ENCODE measurements at places on chromosomes 6 and 20. TPM values are rescaled to one million over a fixed set of nuclear protein-coding genes. Genes with fewer than 3 reads are reported as not detected.

HM13 gene
- total RNA-seq = 162 TPM

DNA sequence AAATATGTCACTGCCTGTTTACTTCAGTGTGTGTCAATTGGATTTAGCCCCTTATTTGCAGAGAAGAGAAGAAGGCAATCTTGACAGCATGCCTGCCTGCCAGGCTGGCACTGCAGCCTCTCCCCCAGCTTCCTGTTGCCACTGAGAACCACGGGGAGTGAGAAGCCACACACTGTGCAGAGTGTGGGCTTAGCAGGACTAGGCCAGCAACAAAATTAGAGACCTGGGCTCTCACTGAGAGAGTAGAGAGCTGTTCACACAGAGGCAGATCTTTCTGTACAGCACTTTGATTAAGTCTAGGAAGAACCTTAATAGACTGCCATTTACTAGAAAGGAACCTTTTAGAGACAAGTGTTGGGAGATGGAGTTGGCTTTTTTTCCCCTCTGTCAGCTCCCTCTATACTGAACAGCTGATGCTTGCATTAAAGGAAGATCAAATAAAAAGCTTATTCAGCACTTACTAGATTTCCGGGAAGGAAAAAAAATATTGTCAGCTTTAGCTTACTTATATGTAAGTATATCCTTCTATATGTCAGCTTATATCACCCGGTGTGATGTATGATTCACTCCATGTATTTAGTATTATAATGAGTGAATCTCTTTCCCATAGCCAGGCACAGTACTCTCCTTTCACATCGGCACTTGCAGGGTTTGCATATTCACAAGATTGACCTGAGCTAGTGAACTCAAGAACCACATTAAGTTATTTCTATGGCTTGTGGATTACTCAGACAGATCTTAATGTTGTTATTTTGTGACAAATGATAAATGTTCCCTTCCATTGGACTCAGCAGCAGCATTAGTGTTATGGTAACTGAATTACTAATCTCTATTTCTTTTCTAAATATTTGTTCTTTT is 851.0 kb upstream of the EPHA7 start:
- H3K4me3 ChIP-seq = no peak overlapping the region
- no peaks in the 10 kb centered on the region for H3K36me3 ChIP-seq
- H3K27ac ChIP-seq = no peak overlapping the region
- H3K27me3 ChIP-seq = no peaks in the 10 kb centered on the region
- H3K4me1 ChIP-seq = no peaks in the 10 kb centered on the region
- no peak for DNase-seq

- H3K27ac ChIP-seq = no peak overlapping the region
- H3K36me3 ChIP-seq = peaks cover 85% of the 10 kb centered on the region
- no peaks in the 10 kb centered on the region for H3K4me1 ChIP-seq
- H3K27me3 ChIP-seq = no peaks in the 10 kb centered on the region
- no peak overlapping the region for H3K4me3 ChIP-seq
These were observed 28.4 kb downstream of the UQCC2 start for GRCh38 chr6:33683051-33683571.

GRCh38 chr6:73989428-73989827 is 293.4 kb downstream of the CD109 start:
- H3K4me1 ChIP-seq = no peaks in the 10 kb centered on the region
- H3K27me3 ChIP-seq = no peaks in the 10 kb centered on the region
- H3K4me3 ChIP-seq = no peak overlapping the region

GRCh38 chr20:2342243-2342642 is 38.5 kb upstream of the TGM6 start:
- H3K36me3 ChIP-seq = no peaks in the 10 kb centered on the region
- DNase-seq = no peak
- H3K27ac ChIP-seq = no peak overlapping the region
- H3K4me3 ChIP-seq = no peak overlapping the region

GRCh38 chr6:16657768-16658167 is 103.5 kb downstream of the ATXN1 start:
- H3K27me3 ChIP-seq = no peaks in the 10 kb centered on the region
- no peak overlapping the region for H3K27ac ChIP-seq
- no peaks in the 10 kb centered on the region for H3K4me1 ChIP-seq
- peaks cover 7% of the 10 kb centered on the region for H3K36me3 ChIP-seq
